Stimulated activated CD4-positive, alpha-beta T cell treated with anti-CD3 and anti-CD28 coated beads, Interleukin-4, amount 100 ng/mL, for 24 hours (primary cell): ENCODE measurements at places on chromosomes 6 and 20.

GRCh38 chr20:63596423-63596822 lies 22.4 kb upstream of the HELZ2 start:
- DNase-seq, result no peak

DNA sequence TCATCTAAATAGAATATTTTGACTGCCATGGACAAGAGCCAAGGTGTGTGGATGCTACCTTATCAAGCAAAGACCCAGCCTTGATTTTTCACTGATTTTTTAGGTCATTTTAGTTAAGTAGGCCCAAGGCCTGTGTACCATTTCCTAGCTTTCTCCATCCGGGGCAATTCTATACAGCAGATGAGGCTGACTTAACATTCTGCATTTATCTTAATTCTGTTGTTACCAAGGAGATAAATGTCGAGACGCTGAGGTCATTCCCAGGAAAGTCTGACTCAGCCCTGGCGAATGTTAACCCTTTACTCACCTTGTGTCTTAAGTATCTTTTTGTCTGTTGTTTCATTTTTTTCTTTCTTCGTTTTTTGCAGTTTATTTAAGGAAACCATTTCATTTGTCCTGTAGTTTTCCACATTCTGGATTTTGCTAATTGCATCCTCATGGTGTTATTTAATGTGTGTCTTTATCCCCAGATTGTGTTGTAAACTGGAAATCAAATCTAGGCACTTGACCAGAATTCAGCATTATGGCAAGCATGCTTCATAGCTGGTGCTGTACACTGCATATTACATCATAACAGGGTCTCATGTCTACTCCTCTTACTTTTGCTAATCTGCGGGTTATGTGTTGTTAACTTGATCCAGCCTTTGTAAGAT lies 277.0 kb downstream of the CDKAL1 start:
- DNase-seq, result no peak

DNA sequence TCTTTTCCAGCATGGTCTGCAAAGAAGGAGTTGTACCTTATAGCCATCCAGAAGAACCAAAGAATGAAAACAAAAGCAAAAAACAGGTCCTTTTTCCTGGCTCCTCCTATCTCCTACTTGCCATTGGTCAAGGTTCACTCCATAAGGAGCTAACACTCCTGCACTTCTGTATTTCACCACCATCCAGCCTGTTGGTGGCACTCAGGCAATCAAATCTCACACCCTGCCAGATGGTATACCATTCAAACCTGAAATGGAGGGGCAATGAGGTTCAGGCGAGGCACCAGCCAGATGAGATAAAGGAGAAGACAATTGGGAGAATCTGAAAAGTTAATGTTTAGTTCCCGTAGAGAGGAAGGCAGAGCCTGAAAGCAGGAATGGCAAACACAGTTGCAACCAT lies 203.8 kb downstream of the ALDH8A1 start:
- no peak for DNase-seq

GRCh38 chr20:63950701-63951397 lies 5.4 kb downstream of the UCKL1 start:
- no peak for DNase-seq

DNA sequence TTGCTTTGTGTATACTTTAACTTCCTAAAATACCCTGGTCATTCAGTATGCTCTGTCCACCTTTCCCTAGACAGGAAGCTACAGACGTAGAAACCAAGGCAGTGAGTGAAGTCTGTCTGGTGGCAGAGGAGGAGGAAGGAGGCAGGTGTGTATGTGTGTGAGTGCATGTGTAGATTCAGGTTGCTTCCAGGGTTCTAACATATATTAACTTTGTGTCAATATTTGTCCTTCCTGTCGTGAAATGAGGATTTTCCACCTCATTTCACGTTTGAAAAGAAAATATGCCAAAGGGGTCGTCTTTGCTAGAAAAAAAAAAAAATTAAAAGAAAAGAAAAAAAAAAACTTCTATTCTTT lies 411.5 kb downstream of the PKHD1 start:
- DNase-seq, result no peak

- no peak for DNase-seq
Measured at GRCh38 chr6:150670311-150670710, 70.6 kb downstream of the PLEKHG1 start.

DNA sequence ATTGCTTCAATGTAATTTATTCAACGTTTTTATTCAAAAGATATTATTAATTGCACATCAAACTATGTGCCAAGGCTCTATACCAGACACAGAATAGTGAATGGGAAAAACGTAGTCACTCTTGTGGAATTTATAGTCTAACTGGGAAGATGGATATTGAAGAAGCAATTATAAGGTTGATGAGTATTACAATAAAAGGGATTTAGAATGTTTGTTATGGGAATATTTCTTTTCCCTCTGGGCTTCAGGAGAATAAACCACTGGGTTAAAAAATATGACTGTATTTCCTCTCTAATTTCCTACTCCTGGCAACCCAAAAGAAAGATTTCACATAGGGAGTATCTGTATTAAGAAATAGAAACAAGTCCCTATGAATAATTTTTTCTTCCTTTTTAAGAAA lies 25.1 kb upstream of the UTRN start:
- no peak for DNase-seq

- DNase-seq, result no peak
Measured at GRCh38 chr20:56922497-56922896, 293.4 kb downstream of the TFAP2C start.

DNA sequence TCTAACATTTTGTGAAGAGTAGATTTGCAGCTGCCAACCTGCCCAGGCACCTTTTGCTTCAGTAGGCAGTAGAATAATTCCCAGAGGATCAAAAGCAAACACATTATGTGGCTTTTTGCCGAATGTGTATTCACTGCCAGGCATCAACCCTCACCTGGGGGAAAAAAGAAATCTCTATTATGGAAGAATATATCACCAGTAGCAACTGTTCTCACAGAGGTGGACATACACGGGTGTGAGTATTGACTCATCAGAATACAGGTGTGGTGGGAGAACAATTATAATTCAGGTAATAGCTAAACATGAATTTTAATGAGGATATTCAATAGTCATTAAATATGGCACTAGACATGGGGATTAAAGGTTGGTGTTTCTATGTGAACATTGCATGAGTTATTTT lies 910.7 kb downstream of the TFAP2A start:
- no peak for DNase-seq

GRCh38 chr6:13671548-13672127 lies 40.0 kb downstream of the RANBP9 start:
- no peak for DNase-seq

GRCh38 chr6:143783077-143783476 lies 60.1 kb upstream of the LTV1 start:
- DNase-seq, result no peak

- DNase-seq, result no peak
Measured at GRCh38 chr6:81304466-81304865, 448.0 kb downstream of the TENT5A start.

DNA sequence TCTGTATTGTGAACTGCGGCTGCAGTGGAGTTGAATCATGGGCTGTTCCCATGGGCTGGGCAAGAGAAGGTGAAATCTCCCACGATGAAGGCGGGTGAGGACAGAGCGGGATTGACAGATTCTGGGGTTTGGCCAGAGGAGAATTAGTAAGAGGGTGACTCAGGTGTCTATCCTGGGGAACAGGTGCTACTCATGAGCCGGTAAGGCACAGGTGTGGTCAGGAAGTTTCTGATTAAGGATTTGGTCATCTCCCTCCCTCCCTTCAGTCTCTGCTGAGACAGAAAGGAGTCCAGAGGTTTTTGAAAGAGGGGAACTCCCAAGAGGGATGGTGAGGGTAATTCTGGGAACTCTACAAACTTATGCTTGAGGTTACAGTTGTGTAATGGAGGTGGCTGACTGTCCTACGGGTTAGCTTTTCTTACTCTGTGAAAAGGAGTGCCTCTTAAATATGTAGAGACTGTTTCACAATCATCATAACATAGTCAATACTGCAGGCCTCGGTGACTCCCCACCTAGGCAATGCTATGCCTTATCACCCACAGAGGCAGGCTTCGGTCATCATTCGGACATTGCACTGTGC lies 31.5 kb downstream of the SERPINB1 start:
- DNase-seq, result no peak

DNA sequence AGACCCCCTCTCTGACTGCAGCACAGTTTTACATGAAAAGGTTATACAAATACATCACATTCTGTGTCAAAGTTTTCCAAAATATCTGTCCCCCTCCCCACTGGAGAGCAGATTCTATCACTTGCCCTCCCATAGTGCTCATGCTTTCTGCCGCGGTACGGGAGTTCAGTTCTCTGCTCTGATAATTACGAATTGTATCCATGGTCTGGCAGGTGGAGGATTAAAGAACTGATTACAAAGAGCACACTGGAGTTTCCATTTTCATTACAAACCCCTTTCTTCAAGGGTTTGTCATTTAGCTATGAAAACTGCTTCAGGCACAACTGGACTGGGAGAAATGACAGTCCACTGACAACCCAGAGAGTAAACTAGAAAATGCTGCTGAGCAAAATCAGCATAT lies 166.0 kb downstream of the PDSS2 start:
- no peak for DNase-seq

DNA sequence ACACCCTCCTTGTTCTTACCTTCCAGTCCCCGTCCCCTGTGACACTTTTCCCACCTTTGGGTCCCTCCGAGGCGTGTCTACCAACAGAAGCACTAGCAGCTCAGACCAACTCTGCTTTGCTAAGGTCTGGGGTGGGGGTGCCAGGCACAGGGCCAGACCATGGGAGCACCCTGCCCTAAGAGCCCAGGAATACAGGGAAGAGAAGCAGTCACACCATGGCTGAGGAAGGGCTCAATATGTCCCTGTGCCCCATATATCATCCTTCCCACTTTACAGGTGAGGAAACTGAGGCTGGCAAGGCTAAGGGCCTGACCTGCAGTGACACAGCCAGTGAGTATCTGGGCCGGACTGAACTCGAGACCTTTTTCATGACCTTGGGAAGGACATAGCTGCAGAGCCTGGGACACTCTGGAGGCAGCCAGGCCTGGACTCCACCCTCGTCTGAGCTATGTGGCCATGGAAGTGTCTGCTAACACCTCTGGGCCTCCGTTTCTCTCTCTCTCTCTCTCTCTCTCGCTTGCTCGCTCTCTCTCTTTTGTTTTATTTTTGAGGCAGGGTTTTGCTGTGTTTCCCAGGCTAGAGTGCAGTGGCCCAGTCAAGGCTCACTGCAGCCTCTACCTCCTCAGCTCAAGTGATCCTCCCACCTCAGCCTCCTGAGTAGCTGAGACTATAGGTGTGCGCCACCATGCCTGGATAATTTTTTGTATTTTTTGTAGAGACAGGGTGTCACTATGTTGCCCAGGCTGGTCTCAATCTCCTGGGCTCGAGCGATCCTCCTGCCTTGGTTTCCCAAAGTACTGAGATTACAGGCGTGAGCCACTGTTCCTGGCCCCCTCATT lies 156.7 kb downstream of the GRM4 start:
- no peak for DNase-seq

GRCh38 chr6:142706210-142706609 lies 238.8 kb downstream of the HIVEP2 start:
- no peak for DNase-seq

GRCh38 chr6:71855406-71855805 lies 30.9 kb upstream of the RIMS1 start:
- no peak for DNase-seq

DNA sequence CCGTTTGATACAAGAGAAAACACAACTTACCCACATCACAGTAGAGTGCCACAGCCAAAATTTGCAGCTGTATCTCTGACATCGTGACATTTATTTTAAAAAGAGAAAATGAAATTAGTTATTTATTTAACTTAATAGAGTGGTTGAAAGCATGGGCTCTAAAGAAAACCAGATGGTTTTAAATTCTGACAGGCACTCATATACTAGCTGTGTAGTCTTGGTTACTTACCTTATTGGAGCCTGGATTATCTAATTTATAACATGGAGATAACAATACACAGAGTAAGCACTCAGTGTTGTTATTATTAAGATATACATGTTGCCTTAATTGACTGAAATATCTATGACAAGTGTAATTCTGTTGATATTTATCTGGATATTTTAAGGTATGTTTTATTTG lies 334.9 kb downstream of the GRIK2 start:
- DNase-seq, result no peak

- DNase-seq, result no peak
Measured at GRCh38 chr20:4809707-4810106, 88.0 kb downstream of the PRND start.

DNA sequence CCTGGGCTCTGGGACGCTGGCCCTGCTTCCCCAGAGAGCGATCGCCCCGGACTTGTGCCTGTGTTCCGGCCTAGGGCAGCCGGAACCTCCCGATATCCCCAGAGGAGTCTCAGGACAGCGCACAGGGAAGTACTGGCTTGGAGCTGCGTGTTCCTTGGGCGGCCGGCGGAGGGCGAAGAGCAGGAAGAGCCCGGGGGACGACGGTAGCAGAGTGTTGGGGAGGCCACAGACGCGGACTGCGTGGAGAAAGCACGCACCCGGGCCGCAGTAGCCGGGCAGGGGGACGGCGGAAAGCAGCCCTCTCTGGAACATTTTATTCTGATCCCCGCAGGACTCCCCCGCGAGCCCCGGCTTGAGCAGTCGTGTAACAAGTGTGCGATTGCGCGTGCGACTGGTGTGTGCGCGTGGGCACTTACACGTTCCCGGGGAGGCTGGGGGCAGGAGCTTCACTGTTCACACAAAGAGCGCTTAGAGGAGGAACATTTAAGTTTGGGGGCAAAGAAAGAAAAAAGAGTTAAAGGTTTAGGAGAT lies 36.1 kb downstream of the NCR2 start:
- DNase-seq, result no peak

- no peak for DNase-seq
Measured at GRCh38 chr20:21147593-21147992, 21.7 kb downstream of the KIZ start.

DNA sequence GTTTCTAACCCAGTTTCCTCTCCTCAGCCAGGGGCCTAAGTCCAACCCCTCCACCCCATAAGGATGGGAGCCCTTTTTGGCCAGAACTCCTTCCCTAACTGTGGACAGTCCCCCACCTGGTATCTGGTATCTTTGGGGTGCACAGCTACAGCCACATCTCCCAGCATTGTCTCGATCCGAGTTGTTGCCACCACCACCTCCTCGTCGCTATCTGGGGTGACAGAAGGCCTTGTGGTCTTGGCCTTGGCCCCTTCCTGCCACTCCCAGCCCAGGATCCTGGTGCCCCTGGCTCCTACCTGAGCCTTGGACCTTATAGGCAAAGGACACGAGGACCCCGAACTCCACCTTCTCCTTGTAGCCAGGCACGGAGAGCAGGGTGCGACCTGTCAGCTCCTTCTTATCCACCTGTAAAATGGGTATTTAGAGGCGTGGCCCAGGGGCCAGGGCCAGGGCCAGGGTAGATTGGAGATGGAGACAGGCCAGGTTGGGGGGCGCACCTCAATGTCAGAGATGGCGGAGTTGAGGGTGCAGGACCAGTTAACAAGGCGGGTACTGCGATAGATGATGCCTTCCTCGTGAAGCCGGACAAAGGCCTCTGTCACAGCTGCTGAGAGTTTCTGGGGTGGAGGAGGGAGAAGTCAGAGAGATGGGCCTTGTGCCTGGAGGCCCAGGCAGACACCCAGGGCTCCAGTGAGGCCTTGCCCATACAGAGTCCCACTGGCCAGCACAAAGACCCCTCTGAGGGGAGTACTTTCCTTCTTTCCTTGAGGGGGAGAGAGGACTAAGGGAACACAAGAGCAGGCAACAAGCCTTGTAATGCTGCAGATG lies 7.2 kb upstream of the VWA7 start:
- DNase-seq, result no peak
